Endodermal cell (in vitro differentiated cells): ENCODE measurements at places on chromosomes 13 and 19. TPM values are rescaled to one million over a fixed set of nuclear protein-coding genes. Genes with fewer than 3 reads are reported as not detected.

The TPTE2 gene
- total RNA-seq: not detected in 3 replicates

The ERICH6B gene
- total RNA-seq: not detected in 2 replicates

The ACP5 gene
- 2.1 to 6.2 TPM (median 4.1 TPM) in 3 replicates for total RNA-seq

- DNase-seq: no peak
Observed at GRCh38 chr13:98848746-98849145, 96.3 kb upstream of the SLC15A1 start.

DNA sequence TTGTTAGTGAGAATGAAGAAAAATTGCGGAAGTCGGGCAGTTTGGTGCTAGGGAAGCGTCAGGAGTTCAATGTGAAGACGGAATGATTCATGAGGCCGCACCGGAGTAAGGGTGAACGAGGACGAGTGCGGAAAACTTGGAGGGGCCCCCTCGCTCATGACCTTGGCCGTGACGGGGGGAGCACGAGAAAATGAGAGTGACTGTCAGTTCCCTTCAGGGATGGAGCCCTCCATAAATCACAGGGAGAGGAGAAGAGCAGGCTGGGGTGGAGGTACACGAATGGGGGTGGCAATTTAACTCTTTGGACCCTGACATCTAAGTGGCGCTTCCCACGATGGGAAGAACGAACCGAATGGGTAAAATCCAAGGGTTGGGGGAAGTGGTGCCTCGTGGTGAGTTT lies 486.4 kb downstream of the TSHZ3 start:
- DNase-seq: peak; percentile 5

DNA sequence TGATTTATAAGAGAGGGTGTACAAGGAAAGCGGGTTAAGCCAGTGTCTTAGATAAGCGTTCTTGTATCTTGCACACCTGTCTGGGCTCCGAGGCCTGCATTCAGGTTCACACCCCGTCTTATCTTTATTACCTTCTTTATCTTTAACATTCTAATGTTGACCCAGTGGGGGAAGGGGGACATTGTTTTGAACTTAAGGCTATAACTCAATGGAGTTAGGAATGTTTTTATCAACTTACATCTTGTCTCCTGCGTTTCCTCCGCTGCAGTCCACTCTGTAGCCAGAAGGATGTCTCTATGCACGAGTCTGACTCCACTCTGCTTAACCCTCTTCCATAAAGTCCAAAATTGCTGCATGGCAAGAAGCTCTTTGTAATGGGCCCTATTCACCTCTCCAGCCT lies 71.2 kb downstream of the FGF9 start:
- no peak for DNase-seq
